Coronary artery (tissue), 2 donors: ENCODE measurements at places on chromosomes 3 and 15.

DNA sequence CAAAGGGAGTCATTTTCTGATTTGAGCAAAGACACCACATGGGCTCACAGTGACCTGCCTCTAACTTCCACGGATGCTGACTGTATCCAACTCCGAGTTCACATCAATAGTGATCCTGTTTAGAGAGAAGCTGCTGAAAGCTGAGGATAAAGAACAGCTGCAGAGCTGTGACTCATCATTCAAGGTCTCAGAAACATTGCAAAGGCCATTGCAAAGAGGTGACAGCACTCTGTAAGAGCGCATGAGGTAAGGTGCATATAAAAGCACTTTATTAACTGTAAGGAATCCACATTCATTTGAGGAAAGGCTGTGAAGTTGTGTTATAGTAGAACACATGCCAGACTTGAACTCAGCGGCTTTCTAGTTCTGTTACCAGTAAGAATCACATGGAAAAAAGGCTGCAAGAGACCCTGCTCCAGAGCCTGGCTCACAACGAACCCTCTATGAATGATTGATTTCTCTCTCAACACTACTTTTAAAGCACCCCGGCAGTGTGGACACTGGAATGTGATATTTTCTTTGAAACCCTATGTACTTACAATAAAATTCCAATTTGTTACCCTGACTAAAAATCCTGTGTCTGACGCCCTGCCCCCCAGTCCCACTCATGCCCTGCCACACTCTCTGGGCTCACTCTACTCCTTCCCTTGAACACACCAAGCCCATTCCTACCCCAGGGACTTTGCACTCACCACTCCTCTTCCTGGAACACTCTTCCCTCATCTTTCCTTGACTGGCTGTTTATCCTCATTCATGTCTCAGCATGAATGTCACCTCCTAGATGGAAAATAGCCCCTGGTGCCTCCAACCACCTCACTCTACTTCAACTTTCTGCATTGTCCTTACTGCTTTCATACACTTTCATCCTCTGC lies 111.2 kb downstream of the LSM3 start:
- DNase-seq = no peak

DNA sequence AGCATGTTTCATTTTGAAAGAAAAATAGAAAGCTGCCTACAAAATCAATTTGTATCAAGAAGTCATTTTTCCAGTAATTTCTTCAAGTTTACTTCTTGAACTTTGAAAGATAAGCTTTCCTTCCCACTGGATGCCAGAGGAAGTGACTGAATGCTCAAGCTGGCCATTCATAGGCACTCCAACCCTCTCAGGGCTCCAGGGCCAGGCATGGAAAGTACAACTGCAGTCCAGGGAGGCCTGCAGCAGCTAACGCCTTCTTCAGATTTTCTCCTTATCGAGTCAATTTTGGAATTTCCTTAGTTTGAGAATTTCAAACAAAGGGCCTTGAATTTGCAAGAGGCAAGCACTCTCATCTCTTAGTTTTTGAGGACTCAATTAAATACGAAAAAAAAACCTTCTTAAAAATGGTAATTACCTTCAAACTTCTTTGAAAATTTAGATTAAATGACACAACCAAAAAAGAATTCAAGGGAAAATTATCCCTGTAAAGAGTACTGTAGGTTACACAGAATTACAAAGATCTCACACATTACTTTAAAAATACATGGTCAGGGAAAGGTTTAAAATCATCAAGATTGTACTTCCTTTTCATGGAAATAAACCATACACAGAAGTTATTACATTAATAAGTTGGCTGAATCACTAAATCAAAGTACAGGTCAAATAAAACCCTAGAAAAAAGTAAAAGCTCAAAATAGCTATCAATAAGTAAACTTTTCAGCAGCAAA lies 2.5 kb downstream of the UBP1 start:
- no peak for DNase-seq

DNA sequence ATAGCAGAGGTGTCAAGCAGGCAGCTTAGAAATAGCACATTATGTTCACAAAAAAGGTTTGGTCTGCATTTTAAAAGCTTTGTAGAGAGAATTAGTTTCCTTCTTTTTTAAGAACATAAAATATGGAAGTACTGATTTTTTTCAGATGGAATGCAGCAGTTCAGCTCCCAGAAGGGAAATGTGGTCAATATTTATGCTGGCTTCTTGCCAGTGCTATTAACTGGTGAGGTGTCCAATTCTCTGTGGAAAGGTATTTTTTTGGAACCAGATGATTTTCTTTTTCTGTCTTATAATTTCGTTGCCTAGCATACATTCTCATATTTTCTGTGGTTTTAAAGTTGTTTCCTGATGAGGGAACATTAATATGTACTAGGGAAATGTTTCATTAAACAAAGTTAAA lies 211.4 kb upstream of the ZNF385D start:
- DNase-seq = no peak

DNA sequence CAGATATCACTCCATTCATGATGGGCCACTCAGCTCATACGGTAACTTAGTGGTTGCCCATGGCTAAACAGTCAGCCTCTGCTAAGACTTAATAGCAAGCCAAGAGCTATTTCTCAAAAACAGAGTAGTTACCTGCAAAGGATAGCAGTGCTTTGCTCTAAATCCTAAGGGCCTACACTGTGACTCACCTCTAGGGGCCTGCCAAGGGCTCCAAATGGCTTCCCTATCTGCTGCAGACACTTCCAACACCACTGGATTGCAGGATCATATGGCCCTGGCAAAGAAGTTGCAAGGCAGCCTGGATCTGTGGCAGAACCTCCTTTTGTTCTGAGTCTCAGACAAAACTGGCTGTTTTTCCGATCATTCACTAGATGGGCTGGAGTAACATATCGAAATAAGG lies 17.8 kb downstream of the CGGBP1 start:
- DNase-seq = no peak

DNA sequence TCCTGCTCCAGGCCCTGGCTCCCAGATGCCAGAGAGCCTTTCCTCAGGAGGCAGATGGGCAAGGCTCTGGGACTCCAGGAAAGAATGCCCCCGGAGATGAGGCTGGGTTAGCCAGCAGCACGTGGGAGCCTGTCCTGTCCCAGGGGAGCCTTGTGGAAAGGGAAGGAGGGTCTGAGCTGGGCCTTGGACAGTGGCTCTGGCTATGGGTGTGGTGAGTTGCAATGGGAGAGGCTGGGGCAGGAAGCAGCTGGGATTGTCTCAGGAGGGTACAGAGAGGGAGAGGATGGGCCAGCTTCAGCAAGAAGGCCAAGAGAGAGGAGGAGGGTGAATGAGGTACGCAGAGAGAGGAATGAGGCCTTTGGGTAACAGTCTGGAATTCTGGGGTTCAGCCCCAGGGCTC lies 17.4 kb upstream of the CACNA2D2 start:
- DNase-seq = no peak

DNA sequence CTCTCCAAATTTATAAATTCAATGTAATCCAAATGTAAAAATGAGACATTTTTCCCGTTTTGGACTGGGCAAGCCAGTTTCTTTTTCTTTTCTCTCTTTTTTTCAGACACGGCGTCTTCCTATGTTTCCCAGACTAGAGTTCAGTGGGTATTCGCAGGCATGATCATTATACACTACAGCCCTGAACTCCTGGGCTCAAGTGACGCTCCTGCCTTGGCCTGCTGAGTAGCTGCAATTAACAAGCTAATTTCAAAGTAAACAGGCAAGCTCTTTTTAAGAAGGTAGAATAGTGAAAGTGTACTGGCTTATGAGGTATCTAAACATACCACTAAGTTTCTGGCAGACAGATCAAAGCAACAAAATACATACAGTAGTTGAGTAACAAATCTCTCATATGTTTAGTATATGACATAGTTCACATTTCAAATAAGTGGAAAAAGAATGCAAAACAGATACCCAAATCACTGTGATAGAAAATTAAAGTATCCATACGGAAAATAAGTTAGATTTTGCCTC lies 13.5 kb downstream of the HIGD1A start:
- no peak for DNase-seq

GRCh38 chr3:54706738-54707137 lies 221.1 kb downstream of the LRTM1 start:
- no peak for DNase-seq

DNA sequence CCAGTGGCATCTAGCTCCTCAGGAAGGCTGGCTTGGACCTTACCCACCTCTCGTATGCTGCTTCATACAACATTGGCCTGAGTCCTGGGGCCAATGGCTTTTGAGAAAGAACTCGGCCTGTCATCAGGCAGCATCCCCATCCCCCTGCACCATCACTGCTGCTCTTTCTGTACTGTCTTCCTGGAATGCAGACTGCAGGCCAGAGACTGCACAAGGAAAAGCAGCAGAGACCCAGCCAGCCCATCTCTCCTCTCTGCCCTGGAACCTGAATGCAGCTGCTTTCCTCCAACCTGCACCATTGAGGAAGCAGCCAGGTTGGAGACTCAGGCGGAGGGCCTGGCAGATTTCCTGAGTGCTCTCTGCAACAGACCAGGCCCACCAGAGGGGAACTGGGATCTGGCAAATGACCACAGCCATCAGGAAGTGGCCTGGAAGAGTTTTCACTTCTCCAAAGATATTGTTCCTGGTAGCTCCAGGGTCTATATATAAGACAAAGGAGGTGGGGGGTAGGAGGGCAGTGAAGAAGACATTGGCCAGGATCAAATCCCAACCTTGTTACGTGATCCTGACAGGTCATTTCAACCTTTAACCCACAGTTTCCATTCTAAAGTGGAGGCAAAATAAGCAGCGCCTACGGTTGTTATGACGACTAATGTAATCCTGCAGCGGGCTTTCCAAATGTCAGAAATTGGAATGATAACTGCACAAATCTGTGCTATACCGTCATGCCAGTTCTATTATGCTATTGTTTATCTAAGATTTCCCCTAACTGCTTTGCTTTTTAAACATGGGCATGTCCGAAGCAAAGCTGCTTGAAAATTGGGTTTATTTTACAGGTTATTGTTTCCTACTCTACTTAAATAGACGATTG lies 24.4 kb upstream of the RAB7A start:
- DNase-seq = no peak

- no peak for DNase-seq
These were observed 63.7 kb upstream of the DLG1 start for GRCh38 chr3:197362081-197362480.

DNA sequence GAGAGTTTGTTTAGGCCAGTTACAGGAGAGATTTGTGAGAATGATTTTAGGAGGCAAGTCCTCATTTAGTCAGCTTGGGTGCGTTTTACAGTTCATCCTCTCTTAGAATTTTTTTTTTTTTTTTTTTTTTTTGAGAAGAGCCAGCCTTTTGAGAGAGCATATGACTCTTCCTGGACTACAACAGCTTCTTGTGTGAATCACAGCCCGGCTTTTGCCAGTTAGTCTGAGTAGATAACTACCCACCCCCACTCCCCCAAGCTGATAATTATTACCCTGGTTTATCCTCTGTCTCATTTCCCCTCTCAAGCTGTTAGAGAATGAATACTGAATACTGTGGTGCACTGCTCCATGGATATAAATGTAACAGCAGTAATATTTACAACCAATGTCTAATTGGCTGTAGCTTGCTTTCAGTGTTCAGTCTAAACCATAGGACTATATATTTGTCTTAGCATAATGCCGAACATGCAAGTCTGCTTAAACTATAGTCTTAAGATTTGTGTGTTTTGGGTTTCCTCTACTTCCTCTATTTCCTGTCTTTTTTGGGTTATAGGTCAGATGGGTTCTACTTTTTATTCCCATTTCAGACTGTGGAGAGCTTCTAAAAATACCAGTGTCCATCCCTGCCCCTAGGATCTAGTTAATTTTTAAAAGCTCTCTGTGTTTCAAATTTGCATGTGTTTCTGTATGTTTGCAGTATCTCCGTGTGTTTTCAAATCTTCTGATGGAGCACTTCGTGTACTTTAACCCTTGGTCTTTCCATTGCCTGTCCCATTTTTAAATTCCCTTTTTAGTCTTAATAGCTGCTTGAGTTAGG lies 8.0 kb downstream of the CHD2 start:
- peak; percentile 65 for DNase-seq

DNA sequence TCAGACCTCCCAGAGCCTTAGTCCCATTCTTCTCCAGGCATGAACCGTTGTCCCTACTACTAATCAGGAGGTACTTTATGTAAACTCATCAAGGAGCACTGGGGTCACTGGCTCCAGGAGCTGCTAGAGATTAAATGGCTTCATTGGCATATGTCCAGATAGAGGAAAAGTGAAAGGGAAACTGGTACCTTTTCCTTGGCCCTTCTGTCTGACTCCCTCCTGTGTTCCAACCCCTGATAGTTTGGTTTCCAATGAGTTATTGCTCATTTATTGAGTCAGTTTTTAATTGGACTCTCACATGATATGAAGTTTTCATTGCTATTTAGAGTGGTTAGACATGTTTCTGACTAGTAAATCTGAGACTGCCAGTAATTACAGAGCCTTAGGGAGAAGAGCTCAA lies 130.5 kb upstream of the BFSP2 start:
- no peak for DNase-seq

DNA sequence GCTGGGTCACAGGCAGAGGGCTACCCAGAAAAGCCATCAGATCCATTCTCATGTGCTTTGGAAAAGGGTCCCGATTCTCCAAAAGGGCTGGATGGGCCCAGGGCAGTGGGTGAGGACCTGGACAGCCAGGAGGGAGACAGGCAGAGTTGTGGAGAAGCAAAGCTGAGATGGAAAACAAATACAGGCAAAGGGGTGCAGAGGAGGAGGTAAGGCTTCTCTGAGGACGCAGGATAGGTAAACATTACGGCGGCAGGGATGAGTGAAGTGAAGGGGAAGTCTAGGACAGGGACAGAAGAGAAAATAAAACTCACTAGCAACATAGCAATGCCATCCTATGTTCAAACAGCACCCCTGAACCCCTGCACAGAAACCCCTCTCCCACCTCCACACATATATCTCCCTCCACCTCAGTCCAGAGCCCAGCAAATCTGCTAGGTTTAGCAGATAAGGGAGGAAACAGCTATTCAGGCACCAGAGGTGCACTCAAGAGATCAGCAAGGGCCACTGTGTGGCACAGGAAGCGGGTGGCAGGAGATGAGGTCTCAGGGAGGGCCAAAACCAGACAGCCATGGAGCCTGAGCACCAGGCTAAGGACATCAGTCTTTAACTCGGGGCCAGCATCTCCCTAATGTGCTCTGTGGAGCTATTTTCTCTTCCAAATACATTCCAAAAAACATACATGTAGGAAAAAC lies 51.3 kb downstream of the HOMER2 start:
- no peak for DNase-seq

GRCh38 chr15:87843312-87843711 lies 413.2 kb downstream of the NTRK3 start:
- no peak for DNase-seq

DNA sequence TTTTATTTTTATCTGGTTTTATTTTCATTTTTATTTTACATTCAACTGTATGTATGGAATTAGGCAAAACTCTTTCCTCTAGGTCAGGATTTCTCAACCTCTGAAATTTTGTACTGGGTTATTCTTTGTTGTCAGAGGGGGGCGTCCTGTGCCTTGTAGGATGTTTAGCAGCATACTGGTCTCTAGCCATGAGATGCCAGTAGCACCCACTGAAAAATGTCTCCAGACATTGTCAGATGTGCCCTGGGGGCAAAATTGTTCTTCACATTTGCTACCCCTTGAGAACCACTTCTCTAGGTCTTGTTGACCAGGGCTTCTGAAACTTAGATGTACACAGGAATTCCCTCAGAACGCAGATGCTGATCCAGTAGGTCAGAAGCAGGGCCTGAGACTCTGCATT lies 5.4 kb downstream of the CHRNA5 start:
- DNase-seq = no peak

- DNase-seq = no peak
These were observed 4.0 kb upstream of the A4GNT start for GRCh38 chr3:138136201-138136600.

- peak; percentile 77 for DNase-seq
These were observed 7.2 kb downstream of the SUSD5 start for GRCh38 chr3:33211444-33211843.

GRCh38 chr3:36943601-36944000 lies 1.3 kb downstream of the TRANK1 start:
- no peak for DNase-seq
